MM.1S (cell line): ENCODE measurements at places on chromosomes 5 and 9.

GRCh38 chr9:126671381-126671831 is 57.7 kb downstream of the LMX1B start:
- DNase-seq: no peak

- no peak for DNase-seq
These were observed 33.1 kb upstream of the PRXL2C start for GRCh38 chr9:96688187-96688586.

- no peak for DNase-seq
These were observed 35.8 kb upstream of the SPRY4 start for GRCh38 chr5:142360607-142361120.

DNA sequence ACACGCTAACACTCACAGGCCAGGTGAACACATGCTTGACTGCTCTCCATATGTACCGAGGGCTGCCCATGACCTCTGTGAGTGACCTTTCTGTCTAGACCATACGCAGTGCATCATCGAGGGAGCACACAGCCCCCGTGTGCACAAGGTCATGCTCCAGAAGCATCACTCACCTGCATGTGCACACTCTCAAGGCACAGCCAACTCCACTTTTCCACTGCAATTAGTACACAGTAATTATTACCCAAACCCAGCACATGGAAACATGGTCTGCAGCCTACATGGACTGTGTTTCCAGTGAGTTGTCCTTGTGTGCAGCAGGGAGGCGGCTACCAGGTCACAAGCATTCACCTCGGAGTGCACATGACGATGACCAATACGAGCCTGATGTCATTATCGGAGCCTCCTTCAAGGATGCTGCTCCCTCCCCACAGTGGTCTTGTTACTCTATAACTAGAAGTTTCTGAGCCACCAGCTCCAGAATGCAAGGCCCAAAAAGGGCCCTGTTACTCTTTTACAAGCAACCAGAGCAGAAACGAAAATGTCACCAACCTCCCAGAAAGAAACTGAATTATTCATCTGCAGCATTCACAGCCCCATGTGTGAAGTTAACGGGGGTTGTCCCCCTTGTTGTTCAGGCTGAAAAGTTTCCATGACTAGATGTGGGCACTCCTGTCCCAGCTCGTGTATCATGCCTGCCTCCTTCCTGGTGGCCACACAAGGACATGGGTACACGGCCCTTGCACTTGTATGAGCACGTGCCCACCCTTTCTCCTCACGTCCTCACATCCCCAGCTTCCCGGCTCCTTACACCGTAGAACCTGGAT is 31.2 kb downstream of the SEMA4D start:
- DNase-seq: no peak

DNA sequence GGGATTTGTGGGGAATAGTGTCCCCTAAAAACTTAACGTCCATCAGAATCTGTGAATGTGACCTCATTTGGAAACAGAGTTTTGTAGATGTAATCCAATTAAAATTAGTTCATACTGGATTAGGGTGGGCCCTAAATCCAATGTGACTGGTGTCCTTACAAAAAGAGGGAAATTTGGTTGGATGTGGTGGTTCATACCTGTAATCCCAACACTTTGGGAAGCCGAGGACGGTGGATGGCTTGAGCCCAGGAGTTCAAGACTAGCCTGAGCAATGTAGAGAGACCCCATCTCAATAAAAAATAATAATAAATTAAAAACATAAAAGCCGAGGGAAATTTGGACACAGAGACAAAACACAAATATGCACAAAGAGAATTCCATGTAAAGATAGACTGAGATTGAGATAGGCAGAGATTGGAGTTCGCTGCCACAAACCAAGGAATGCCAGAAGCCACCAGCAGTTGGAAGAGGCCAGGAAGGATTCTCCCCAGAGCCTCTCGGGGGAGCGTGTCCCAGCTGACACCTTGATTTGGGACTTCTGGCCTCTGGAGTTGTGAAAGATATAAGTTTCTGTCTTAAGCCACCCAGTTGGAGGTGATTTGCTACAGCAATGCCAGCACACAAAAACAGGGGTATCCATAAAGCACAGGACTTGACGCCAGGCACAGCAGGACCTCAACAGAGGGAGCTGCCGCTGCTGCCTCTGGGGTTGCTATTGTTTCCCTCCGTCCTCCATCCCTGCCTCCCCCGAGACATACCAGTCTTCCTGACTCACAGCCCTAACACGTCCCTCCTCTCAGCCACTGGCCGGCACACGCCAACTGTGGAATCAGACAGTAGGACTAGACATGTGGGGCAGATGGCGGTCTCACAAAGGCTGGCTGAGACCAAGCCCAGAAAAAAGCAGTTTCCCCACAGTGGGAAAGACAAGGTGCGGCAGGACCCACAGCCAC is 73.8 kb upstream of the IL17B start:
- no peak for DNase-seq

DNA sequence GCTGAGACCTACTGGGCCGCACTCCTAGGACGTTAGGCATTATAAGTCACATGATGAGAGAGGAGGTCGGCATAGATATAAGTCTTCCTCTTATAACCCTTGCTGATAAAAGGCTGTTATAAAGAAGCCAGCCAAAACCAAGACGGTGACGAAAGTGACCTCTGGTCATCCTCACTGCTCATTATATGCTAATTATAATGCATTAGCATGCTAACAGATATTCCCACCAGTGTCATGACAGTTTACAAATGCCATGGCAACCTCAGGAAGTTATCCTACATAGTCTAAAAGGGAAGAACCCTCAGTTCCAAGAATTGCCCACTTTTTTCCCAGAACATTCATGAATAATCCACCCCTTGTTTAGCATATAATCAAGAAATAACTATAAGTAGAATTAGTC is 222.4 kb downstream of the TLE1 start:
- DNase-seq: no peak

- no peak for DNase-seq
These were observed 382.5 kb downstream of the MED10 start for GRCh38 chr5:5995819-5996218.

DNA sequence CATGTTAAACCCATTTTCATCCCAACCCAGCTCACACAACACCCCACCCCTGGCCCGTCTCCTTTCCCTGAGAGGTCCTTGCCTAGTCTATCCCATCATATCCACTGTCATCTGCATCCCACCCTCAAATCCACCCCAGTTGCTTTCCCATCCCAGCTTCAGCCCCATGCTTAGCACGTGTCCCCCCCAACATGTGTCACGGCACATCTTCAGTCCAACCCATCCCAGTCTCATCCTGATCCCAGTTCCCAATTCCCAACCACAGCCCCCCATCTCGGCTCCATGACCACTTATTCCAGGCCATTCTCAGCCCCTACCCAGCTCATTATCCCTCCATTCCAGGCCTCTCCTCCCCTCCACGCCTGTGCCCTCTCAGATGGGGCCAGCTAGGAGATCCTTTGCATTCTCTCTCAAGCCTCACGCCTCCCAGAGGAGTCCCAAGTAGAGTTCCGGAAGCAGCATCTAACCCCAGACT is 605 bp upstream of the DBN1 start:
- DNase-seq: no peak

DNA sequence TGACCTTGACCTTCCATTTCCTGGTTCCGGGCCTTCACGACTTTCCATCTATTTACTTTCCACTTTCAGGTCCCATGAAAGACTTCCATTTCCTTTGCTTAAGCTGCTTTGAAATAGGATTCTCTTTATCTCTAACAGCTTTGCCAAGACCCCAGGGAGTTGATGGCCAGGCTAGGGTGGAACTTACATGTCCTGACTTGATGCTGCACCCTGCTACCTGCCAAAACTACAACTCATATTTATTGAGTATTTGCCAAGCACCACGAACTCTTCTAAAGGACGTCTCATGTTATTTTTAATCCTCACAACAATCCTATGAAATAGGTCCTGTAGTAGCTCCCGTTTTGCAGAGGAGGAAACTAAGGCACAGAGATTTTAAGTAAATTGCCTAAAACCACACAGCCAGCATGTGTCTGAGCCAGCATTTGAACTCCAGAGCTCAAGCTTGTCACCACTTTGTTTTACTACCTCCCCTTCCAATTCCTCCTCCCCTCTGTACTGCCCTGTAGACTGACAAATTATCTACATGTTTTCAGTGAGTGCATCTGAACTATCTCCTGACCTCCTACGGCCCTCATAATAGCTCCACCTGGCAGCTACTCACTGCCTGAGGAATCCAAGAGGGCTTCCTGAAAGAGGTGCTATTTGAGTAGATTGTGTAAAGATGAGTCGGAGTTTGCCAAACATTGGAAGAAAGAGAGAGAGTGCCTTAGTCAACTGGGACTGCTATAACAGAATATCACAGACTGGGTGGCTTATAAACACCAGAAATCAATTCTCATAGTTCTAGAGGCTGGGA is 38.4 kb upstream of the SMIM23 start:
- no peak for DNase-seq

DNA sequence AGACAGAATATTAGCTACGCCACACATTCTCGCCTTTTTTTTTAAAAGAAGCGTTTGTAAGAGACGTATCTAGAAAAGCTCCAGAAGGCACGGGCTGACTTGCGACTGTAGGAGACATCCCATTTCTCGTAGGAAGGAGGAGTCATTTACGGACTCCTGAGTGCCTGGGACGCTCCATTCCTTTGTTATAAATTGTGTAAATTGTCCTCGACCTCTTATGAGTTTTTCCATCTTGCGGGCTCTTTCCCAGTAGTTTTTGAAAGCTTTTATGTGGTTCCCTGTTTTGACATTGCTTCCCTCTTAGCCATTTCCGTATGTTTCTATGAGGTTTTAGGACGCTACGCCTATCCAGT is 1.0 kb downstream of the RABL6 start:
- peak; percentile 14 for DNase-seq

GRCh38 chr9:137146527-137146918 is 7.6 kb downstream of the GRIN1 start:
- DNase-seq: no peak

DNA sequence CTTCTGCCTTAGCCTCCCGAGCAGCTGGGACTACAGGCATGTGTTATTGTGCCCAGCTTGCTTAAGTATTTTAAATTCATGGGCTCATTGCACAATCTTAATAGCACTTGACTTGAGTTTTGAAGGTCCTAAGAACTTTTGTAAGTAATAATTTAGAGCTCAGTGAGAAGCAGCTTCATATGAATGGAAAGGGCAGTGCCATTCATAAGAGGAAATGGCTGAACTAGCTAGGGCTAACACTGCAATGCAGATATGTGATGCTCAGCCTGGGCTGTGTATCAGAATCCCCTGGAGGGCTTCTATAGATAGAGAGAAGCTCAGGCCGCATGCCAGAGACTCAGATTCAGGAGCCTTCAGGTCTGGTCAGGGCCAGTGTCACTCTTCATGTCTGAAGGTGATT is 295.5 kb upstream of the DAP start:
- DNase-seq: no peak

DNA sequence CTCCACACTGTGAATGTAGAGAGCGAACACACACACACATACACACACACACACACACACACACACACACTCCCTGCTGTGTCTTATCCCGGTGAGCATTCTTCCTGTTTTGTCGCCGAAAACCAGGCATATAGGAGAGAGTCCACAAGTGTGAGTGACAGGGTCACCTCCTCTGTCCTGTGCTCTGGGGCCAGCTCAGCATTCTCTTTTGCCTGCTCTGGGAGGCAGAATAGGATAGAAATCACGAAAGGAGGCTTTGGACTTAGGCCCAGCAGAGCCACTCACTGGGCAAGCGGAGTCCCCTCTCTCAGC is 3.0 kb downstream of the LAMC3 start:
- no peak for DNase-seq

DNA sequence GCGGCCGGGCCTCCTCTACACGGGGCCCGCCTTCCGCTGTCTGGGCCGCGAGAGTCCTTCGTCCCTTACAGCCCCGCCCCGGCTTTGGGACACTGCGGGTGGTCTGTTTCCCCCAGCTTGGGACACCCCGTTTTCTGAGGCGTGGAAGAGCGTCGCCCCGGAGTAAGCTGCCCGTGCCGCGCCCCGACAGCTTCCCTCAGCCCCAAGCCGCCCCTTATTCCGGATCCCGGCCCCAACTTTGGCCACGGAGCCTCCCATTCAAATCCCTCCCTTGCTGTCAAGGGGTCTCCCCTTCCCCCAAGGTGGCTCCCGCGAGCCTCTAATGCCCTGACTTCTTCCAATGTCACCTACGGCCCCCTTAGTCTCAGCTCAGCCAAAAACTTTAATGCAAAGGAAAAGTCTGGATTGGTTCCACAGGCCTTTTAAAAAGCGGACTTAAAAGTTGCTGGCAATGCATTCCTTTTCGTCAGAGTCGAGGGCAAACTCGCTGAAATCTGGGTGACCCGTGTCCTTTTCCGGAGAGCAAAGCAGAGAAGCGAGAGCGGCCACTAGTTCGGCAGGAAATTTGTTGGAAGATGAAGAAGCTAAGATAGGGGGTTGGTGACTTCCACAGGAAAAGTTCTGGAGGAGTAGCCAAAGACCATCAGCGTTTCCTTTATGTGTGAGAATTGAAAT is 19.8 kb downstream of the EXOSC2 start:
- no peak for DNase-seq

DNA sequence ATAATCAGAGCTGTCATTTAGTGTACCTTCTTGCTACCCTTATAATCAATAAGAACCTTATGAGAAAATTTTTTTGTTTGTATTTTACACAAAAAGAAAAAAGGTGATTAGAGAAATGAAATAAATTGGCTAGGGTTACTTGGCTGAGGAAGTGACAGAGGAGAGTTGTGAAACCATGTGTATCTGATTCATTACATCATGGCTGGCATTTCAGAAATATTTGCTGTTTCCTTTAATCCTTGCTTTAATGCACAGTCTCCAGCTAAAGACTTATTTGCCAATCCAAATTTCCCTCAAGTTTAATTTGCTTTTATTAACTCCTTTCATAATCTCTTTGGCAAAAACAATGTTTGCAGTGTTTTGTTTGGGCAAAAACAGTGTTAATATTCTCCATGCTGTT is 543.1 kb downstream of the KIF4B start:
- no peak for DNase-seq

DNA sequence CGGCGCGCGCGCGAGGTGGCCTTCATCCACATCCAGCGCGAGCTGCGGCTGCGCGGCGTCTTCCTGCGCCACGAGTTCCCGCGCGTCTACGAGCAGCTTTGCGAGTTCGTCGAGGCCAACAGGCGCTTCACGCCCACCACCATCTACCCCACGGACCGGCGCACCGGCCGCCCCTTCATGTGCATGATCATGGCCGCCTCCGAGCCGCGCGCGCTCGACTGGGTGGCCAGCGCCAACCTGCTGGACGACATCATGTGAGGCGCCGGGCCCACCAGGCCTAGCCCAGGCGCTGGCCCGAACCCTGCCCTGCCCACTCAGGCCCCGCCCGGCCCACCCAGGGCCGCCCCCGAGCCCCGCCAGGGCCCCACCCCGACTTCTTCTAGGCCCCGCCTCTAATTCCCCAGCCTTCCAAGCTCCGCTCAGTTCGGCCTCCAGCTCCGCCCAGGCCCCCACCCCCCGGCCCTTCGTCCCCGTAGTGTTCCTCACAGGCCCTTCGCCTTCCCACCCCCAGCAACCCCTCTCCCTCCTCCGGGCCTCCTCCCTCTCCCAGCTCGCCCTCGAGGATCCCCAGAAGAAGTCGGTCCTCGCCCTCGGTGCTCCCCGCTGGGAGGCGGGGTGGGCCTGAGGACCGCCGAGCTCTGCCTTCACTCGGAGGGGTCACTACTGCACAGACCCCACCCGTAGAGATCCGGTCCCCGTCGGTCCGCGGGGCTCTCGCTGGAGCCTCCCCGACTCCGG is 2.0 kb upstream of the PHPT1 start:
- no peak for DNase-seq
